ENCODE measurements at places on chromosomes 2 and 18. TPM values are rescaled to one million over a fixed set of nuclear protein-coding genes. Genes with fewer than 3 reads are reported as not detected.

DNA sequence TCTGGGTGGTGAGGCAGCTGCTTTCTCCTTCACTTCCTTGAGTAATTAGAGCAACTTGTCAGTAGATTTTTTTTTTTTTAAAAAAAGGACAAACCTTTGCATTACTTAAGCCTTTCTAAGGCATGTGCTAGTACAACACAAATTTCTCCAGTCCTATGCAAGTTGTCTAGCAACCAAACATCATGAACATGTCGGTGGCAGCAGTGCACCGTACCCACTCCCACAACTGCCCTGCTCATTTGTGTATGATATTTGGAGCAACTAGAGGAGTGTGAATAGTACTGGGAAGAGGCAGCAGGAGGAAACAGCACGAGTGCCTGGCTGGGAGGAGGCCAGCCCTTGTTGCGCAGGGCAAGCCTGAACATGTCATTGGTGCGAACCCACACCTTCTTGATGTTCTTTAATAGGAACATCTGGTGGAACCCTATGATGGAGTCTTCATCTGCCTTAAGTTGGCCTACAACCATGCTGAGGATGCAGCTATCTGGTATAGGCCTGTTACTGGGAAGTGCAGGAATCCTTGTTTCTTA is 238.3 kb downstream of the TDRD15 start:
- no peak for DNase-seq

DNA sequence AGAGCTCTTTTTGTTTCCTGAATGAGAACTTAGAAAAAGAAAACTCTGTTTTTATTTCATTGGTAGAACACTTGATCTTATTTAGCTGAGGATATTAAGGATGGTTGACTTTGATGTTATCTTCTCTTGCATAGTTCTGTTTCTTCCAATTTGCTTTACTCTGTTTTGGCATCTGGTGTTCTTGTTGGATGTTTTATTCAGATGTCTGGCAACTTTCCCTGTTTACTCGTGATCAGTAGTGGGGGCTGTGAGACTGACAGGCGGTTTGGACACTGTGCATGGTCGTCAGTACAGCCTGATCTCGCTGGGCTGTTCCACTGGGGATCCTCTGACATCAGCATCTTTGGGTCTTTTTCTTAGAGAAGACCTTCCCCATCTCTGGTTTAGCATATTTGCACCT is 100.1 kb downstream of the TSN start:
- DNase-seq: no peak

DNA sequence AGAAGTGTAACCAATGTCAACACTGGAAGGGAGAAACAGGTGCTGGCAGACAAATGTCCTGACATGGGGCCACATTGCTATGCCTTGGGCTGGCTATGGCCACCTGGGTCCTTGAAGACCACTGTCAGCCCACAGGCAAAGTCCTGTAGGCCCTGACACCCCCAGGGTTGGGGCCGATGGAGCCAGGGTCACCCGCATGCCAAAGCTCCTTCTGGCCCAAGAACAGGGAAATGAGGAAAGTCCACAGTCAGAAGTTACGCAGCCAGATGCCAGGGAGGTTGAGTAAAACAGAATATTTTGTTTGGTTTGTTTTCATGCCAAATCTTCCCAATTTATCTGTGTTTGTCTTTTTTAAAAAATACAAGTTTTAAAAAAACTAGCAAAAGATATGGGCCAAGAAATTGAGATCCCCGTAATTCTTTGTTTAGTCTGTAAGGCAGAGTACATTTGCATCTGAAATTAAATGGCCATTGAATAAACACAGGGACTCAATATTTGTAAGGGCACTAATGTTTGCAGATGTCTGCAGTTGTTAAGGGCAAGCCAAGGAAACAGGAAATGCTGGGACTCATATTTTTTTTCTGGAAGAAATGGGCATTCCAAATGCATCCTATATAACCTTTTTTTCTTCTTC is 186.4 kb downstream of the FAM210A start:
- no peak for DNase-seq

DNA sequence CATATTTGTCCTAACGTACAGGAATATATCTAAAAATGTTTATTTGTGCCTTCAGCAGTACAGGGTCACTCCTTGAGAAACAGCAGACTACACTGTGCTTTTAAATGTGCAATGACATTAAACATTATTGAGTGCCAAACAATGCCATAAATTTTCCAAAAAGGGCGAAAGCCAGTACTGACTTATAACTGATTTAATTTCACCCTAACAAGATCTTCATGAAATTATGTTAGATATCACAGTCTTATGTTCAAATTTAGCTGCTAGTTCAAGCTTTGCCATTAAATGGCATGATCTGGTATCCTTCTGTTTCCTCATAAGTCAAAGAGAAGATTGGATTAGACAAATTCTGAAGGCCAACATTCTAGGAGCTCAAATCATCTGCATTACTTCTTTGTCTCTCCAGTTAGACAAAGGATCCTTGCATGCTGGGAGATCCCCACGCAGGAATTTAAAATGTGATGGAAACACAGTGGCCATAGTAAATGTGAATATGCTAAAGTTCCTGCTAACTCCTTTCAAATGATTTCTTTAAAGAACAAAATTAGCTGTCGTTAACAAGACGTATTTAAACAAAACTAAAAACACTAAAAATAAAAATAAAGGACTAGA is 129.3 kb upstream of the STON1 start:
- no peak for DNase-seq

DNA sequence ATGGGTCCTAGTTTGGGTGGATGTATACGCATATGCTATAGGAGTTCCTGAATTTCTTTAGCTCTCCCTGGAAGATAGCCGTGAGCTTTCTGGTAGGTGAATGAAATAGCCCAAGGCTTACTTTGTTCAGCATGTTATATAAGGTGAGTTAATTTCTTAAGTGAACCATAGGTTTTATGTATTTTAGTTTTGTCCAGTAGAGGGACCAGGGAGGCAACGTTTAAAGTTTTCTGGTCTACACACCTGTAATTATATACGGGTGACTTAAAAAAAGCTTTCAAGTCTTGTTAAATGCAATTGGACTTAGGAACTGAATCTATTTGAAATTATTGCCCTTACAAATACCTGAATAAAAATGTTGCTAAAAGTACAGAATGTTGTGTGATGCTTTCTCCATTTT is 402.5 kb upstream of the DDX18 start:
- DNase-seq: no peak

- no peak for DNase-seq
These were observed 128.4 kb downstream of the IKZF2 start for GRCh38 chr2:213022987-213023386.

DNA sequence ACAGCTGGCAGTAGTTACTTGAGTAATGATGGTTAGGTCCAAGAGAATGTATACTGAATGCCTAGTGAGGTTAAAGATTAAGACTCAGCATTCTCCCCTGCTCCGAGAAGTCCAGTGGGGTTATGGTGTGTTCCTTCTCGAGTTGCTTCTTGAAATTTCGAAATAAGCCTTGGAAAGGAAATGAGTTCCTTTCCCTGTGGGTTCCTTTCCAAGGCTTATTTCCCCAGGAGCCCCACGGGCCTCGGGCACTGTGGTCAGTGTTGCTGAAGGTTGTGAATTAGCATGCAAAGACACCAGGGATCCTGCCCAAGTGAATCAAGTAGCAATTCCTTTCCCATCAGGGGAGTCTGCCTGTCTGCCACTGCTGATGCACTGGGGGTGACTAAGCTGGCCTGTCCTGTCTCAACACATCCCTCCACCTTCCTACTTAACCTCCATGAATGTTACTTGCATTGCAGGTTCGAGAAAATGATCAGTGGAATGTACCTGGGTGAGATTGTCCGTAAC is 53.6 kb downstream of the HK2 start:
- peak; percentile 20 for DNase-seq

DNA sequence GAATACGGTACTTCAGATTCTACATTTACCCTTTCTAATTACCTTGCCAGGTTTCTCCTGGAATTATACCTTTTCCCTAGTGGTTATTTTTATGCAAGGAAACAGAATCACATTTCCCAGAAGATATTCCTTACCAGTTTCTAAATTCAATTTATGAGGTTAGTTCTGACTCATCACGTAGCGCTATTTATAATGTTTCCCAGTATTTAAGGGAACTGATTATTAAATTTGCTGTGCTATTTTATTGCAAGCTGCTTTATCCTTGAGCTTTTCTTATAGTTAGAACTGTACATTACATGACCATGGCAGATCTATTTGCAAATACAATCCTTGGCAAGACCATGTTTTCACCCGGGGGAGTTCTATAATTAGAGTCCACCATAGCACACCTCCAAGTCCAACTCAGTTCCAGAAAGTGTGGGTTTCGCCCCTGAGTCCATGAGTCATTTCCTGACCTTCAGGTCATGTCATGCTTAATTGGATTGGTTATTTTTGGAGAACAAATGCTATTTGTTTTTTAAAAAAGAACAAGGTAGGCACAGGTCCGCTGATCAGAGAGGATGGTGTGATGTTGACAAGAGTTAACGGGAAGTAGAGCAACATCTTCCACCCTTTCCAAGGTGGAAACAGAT is 126.6 kb downstream of the ZNF532 start:
- peak; percentile 61 for DNase-seq

DNA sequence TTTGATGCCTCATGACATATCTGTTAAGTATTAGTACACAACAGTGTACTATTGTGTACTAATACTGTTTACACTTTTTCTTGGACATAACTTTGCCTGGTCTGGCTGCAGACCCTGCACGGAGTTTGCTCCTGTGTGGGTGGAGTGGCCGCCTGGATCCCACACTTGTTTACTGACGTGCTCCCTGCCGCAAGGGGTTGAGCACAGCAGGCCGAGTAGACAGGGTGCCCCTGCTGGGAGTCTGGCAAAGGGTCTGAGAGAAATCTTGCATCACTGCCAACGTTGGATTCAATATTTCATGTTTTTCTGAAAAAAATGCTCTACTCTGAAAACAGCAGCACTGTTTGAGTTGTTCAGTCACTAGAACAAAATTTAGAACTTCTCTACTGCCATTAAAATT is 59.0 kb downstream of the PDK1 start:
- DNase-seq: no peak

- DNase-seq: no peak
These were observed 422.6 kb upstream of the REG3G start for GRCh38 chr2:78602862-78603261.

GRCh38 chr2:238370823-238371372 is 50.6 kb downstream of the TRAF3IP1 start:
- DNase-seq: peak; percentile 37

DNA sequence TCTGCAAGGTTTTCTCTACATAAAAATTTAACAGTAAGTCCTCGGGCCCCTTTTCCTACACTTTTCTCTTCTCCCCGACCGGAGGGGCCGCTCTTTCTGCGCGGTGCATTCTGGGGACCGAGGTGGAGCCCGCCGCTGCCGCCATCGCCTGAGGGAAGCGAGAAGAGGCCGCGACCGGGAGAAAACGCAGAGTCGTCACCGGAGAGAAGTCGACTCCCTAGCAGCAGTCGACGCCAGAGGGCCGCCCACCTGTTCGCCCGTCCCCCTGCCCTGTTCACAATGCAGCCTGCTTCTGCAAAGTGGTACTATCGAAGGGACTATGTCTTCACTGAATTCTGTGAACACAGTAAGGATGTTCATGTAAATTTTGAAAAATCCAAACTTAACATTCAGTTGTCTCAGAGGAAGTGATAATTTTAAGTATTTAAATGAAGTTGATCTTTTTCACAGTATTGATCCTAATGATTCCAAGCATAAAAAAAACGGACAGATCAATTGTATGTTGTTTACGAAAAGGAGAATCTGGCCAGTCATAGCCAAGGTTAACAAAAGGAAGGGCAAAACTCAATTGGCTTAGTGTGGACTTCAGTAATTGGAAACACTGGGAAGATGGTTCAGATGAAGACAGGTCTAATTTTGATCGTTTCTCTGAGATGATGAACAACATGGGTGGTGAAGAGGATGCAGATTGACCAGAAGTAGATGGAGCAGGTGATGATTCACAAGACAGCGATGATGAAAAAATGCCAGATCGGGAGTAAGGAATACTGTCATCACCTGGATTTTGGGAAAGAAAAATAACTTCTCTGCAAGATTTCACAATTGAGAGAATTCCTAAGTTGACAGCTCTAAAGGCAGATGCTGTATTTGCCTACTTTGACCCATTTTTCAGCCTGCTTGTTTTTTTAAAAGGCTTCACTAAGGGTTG is 55.8 kb downstream of the ASXL2 start:
- peak; percentile 10 for DNase-seq

The SF3B1 gene
- total RNA-seq: 241 TPM

The C18orf32 gene
- total RNA-seq: 40.3 TPM

The CTDSP1 gene
- 41.8 TPM for total RNA-seq

The TEX44 gene
- not detected for total RNA-seq

The NAT8 gene
- total RNA-seq: not detected

Data from astrocyte (in vitro differentiated cells and primary cell).